NCI-H1417 (cell line): ENCODE measurements at places on chromosomes 2 and 18.

- DNase-seq, result no peak
Observed at GRCh38 chr18:42508683-42509296, 553.8 kb downstream of the PIK3C3 start.

DNA sequence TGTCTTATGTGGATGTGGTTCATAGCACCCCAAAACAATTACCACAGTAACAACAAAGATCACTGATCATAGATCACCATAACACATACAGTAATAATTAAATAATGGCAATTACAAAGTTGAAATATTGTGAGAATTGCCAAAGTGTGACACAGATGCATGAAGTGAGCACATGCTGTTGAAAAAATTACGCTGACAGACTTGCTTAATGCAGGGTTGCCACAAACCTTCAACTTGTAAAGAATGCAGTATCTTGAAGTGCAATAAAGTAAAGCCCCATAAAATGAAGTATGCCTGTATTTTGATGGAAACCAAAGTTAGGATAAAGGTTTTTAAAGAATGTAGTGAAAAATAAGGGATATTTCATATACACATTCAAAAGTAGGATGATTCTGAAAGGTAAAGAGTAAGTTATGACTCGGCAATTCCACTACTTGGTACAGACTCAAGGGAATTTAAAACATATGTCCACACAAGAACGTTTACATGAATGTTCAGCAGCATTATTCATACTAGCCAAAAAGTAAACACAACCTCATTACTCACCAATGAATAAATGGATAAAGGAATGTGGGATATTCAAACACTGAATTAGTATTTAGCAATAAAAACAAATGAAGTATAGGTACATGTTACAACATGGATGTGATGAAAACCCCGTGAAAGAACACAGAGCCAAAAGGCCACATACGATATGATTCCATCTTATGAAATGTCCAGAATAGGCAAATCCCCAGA, 61.6 kb downstream of the SCN9A start:
- DNase-seq, result no peak

GRCh38 chr2:30287190-30287840, 56.0 kb downstream of the LBH start:
- no peak for DNase-seq

DNA sequence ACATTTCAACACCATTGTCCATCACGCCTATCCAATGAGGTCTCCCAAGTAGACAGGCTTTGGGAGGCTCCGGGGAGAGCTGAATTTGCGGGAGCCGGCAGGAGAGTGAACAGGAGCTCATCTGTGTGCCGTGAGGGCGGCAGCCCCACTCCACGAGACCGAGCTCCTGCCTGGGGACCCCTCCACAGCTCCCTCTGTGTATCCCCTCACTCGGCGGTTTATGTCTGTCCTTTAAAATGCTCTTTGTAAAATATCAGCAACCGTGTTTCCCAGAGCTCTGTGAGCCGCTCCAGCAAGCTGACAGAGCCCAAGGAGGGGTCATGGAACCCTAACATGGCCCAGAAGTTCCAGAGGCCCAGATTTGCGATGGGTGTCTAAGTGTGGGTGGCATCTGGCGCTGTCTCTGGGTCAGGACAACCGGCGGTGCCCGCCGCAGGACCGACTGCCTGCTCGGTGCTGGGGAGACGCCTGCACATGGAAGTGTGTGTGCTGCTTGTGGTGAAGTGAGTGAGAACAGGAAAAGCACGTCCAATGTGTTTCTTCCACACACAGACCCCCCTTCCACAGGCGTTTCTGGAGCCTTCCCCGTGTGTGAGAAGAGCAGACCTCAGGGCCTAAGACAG, 34.8 kb downstream of the SLC66A2 start:
- no peak for DNase-seq

- no peak for DNase-seq
Observed at GRCh38 chr2:6181525-6181924, 489.3 kb downstream of the SOX11 start.

- no peak for DNase-seq
Observed at GRCh38 chr2:16225545-16225944, 285.2 kb downstream of the MYCN start.

DNA sequence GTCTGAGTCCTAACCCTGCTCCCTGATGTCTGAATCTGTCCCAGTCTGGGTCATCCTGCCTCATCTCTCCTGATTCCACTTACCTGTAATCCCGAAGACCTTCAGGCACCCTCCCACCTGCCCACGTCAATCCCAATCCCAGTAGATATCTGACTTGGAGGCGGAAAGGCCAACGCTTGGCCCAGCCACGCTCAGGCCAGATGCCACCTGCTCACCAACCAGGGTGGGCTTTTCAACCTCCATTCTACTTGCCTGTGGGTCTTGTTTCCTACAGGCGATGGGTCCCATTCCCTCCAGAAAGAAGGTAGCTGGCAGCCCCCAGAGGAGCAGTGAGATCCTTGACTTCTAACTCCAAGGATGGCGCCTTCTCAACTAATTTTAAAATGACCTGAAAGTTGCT, 59.7 kb downstream of the INPP5D start:
- DNase-seq, result no peak
